ENCODE measurements at places on chromosomes 4 and X.

DNA sequence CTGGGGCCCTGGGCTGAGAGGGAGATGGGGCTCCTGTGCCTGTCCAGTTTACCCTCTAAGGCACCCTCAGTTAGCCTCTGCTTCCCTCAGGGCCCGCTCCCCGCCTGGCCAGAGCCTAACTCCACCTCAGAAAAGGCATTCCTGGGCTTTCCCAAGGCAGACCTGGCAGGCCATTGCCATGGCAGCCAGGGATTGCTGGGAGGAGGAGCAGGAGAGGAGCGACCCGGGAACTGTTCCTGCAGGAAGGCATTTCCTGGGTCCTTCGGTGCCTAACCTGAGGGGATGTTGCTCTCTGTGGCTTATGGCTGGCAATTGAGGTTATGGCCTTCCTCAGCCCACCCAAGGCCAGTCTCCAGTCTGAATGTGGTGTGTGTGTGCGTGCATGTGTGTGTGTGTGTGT is 131.3 kb downstream of the PJA1 start:
- no peak for DNase-seq

- no peak for DNase-seq
Observed at GRCh38 chr4:21688596-21689265, 259.8 kb downstream of the KCNIP4 start.

- DNase-seq = peak; percentile 29
Observed at GRCh38 chr4:73944061-73944875, 37.6 kb downstream of the PF4 start.

DNA sequence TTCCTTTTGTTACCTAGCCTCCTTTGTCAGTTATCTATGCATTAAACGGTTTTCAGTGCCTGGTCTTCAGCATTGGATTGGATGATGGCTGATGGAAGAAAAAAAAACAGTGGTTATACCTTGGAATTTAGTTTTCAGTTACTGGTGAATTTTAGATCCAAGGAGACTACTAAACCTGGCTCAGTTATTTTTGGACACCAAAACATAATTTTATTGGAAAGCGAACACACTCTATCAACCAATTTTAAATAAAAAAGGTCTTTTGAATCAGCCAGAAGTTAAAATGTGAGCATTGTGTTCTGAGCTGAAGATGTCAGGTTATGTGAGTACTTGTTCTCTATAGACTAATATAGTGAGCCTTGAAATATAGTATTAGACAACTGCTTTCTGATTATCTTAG is 32.1 kb downstream of the FGF2 start:
- DNase-seq = no peak

DNA sequence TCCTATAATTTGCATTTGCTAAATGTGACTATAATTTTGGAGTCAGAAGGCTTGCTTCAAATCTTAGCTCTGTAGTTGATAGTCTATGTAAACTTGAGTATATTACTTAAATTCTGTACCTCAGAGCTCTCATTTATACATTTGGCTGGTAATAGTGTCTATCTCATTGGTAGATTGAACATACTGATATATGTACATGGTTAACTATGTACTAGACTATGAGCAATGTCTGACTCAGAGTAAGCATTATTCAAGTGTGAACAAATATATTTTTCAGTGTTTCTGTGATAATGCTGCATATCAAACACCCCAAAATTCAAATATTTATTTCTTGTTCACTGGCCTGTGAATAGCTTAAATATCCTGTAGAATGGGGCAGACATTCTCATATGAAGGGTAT is 1568.9 kb upstream of the PABPC4L start:
- no peak for DNase-seq

DNA sequence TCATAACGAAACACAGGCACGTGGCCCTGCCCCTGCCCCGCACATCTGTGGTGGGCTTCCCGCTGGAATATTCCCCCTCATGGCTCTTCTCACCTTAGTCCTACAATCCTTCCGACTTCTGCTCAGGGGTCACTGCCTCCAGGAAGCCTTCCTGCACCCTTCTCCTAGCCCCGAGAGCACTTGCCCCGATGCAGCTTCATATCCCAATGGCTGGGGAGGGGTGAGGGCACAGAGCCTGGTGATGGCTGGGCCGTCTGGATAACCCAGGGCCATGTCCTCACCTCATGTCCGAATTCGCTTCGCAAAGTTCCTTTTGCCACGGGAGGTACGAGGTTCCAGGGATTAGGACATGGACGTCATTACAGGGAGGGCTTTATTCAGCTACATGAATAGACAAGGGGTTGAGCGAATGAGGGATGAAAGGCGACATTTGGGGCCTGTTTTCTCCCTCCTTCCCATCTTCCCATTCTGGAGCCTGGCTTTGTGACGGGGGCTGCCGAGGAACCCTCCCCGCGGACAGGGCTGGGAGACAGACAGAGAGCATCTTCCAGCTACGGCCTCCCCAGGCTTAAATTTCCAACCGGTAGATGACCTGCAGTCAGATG is 35.5 kb upstream of the HMX1 start:
- no peak for DNase-seq

DNA sequence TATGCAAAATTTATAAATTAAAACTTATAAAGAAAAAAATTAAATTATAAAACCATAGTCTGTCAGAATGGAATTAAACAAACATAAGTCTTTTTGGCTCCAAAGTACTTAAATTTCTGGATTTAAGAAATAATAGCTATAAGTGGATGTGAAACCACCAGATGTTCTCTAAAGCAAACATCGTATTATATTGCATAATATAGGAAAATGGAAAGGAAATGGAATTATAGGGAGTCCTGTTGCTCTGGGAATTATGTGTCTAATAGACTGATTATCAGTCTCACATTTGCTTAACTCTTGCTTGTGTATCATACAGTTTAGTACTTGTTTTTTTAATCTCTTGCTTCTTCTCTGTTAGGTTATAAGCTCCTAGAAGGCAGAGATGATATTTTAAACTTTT is 819.2 kb downstream of the RAPGEF2 start:
- no peak for DNase-seq

DNA sequence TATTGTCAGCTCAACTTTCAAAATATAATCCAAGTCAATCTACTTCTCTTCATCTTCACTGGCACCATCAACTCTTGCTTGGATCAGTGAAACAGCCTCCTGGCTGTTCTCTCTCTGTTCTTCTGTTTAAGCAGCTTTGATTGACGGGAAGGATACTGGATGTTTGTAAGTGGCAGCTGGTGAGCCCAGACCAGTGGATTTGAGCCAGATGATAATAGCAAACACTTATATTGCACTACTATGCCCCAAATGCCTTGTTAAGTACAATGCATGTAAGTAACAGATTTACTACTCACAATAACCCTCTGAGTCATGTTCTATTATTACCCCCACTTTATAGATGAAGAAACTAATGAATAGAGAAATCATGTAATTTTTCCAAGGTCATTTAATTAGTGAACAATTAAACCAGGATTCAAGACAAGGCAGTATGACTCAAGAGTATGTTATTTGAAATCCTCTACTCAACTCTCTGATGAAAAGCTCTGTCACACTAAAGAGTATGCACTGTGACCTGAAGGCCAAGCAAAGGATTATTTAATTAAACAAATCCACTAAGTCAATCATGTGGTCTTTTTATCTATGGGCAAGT is 44.8 kb downstream of the SPANXN3 start:
- no peak for DNase-seq
